Esophagus squamous epithelium (tissue), 5 donors: ENCODE measurements at places on chromosomes 5 and 9.

DNA sequence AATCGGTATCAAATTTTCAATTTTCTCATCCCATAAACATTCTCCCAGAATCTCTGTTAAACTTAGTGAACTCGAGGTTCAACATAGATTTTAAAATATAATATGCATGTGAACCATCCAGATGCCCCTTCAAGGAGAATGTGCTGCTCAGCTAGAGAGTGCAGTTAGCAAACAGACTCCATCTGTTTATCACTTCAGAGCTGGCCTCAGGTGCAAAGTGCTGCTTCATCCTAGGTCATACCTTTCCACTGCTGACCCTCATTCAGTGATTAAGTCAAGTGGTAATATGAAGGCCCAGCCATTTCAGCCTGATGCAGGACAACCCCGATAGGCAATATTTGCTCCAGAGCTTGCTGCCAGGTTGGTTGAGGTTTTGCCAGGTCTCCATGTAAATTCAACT lies 339.0 kb upstream of the POU5F2 start:
- DNase-seq = no peak

DNA sequence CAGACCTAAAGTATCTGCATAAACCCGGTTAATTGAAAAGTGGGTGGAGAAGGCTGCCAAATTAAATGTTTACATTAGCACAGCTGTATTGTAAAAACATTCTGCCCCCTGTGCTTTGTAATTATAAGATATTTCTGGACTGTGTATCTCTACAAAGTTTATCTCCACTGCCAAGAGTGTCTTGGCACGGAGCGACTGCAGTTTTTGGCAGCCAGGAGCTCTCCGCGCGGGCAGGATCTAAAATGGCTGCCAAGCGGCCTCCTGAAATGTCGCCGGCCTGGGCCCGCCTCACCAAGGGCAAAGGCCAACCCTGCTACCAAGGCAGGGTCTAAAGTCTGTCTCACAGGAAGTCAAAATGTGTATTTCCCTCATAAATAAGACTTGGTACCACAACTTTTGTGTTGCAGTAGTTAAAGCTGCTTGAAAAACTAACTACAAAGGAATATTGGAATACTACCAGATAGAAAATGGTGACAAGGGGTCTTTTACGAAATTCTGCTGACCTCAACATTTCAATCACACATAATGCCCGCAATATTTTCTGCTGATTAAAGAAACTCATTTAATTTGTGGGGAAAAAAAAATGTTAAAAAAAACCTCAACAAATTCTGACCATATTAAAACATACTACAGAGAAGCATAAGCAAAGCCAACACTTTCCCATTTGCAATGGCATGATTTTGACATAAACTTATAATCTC lies 110.4 kb downstream of the NFIB start:
- no peak for DNase-seq

DNA sequence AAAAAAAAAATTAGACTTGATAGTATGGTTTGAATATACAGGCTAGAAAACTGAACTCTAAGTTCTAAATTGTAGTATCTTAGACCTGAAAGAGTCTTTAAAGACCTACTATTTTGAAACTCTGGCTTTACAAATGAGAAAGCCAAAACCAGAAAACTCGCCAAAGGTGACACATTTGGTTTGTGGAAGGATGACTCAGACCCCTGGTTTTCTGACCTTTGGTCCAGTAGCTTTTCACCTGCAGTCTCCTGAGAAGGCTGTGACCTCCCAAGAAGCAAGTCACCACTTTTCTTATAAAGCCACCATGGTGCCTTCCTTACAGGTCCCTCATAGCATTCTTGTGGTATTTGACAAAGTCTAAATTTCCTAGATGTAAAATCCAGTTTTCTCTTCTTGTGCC lies 102.1 kb upstream of the CEP78 start:
- DNase-seq = no peak

GRCh38 chr9:109904666-109905065 lies 124.7 kb downstream of the PALM2AKAP2 start:
- DNase-seq = no peak

DNA sequence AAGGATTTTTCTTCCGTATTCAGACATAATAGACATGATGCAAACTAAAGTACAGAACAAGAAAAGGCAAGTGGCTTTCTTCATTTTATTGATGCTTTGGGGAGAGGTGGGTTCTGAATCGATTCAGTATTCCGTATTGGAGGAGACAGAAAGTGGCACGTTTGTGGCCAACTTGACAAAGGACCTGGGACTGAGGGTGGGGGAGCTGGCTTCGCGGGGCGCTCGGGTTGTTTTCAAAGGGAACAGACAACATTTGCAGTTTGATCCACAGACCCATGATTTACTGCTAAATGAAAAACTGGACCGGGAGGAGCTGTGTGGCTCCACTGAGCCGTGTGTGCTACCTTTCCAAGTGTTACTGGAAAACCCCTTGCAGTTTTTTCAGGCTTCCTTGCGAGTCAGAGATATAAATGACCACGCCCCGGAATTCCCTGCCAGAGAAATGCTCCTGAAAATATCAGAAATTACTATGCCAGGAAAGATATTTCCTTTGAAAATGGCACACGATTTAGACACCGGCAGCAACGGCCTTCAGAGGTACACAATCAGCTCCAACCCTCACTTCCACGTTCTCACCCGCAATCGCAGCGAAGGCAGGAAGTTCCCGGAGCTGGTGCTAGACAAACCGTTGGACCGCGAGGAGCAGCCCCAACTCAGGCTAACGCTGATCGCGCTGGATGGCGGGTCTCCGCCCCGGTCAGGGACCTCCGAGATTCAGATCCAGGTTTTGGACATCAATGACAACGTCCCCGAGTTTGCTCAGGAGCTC lies 551 bp downstream of the PCDHB6 start:
- no peak for DNase-seq

- DNase-seq = no peak
Observed at GRCh38 chr9:14547245-14548060, 145.8 kb downstream of the ZDHHC21 start.

DNA sequence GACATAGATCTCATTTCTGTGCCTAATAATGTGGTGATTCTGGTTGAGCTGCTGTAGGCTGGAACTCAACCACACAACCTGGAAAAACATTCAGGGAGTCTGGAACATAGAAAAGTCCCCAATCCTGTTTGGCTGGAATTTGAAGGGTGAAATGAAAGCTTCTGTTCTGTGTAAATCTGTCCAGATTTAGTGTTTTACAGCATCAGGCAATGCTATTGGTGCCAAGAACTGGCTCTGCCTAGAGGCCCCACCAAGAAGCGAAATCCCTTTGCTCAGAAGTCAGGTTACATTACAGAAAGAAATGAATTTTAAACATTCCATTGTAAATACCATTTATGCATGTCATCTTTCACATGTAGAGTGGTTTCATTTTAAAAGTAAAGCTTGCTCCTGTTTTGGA lies 56.3 kb downstream of the TMEM174 start:
- no peak for DNase-seq
